ENCODE measurements at places on chromosomes 3 and 15. TPM values are rescaled to one million over a fixed set of nuclear protein-coding genes. Genes with fewer than 3 reads are reported as not detected.

GRCh38 chr15:31472636-31473384 lies 146.2 kb downstream of the KLF13 start:
- peak; percentile 51 for DNase-seq

The MME gene
- total RNA-seq: 1.4 TPM

GRCh38 chr3:141499284-141499683 lies 12.5 kb downstream of the RASA2 start:
- DNase-seq: no peak

- DNase-seq: no peak
Measured at GRCh38 chr3:34365231-34365630, 566.8 kb downstream of the PDCD6IP start.

The SLC27A2 gene
- 14.8 TPM for total RNA-seq

- no peak for DNase-seq
Measured at GRCh38 chr15:89323825-89324224, 10.8 kb downstream of the POLG start.

DNA sequence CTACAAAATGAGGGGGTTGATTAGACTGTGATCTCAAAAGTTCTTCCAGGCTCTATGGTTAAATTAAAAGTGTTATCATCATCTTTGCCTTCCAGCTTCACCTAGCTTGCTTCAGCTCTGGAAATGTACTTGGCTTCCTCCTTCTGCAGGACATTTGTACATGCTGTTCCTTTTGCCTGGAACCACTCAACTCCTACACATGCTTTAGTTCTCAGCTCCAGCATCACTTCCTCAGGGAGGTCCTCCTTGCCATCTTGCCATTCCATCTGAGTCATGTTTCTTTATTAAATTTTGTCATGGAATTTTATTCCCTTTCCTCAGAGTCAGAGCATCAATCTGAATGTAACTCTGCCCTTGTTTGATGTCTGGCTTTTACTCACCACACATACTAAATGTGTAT lies 158.6 kb upstream of the FEZF2 start:
- DNase-seq: no peak

GRCh38 chr15:70327856-70328678 lies 230.3 kb upstream of the TLE3 start:
- DNase-seq: peak; percentile 61

DNA sequence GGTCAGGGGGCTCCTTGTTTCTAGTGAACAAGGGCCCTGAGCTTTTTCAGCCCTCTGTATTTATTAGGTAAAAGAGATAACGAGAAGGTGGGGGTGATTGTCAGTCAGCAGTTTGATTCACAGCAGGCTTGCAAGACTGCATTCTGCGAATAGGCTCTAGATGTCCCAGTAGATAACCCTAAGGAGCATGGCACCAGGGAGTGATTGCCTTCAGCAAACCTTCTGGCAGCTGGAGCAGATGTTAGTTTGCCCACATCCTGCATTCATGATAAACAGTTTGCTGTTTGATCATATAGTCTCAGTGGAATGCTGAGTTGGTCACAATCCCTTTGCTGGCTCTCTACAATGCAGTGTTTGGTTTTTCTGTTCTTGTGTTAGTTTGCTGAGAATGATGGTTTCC lies 161.3 kb upstream of the GADL1 start:
- no peak for DNase-seq

GRCh38 chr15:83559310-83559966 lies 94.5 kb upstream of the ADAMTSL3 start:
- no peak for DNase-seq

GRCh38 chr3:192795021-192795420 lies 67.7 kb upstream of the FGF12 start:
- DNase-seq: no peak

GRCh38 chr3:186217820-186218164 lies 108.9 kb upstream of the ETV5 start:
- no peak for DNase-seq

DNA sequence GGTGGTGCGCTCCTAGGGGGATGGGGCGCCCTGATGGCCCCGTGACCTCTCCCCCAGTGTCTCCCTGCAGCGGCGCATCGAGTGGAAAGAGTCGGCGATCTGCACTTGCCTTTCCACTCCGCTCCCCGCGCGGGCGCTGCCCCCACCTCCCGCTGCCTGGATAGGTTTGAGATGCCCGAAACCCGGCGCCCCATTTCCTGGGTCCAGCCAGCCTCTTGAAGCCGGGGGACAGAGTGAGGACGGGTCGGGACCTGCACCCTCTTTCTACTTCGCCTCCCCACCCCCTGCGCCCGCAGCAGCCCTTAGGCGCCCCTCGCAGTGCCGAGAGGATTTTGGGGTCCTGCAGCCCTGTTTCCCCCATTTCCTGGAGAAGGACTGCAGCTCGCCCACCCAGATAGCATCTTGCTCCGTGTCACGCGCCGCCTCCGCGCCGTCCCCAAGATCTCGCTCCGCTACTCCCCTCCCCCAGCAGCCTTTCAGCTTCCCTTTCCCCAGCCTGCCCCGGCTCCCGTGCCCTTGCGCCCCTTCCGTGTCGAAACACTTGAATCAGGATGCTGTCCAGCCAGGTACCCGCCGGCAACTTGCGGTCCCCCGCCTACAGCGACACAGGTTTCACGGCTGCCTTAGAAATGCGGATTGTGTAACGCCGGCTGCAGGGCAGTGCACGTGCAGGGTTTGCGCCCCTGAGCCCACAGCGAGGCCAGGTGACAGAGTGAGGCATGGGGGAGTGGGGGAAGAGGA lies 519 bp downstream of the ABHD6 start:
- DNase-seq: peak; percentile 69

- DNase-seq: no peak
Measured at GRCh38 chr3:127090218-127091160, 102.4 kb upstream of the PRR23E start.

The PFN2 gene
- total RNA-seq: 49.9 TPM

DNA sequence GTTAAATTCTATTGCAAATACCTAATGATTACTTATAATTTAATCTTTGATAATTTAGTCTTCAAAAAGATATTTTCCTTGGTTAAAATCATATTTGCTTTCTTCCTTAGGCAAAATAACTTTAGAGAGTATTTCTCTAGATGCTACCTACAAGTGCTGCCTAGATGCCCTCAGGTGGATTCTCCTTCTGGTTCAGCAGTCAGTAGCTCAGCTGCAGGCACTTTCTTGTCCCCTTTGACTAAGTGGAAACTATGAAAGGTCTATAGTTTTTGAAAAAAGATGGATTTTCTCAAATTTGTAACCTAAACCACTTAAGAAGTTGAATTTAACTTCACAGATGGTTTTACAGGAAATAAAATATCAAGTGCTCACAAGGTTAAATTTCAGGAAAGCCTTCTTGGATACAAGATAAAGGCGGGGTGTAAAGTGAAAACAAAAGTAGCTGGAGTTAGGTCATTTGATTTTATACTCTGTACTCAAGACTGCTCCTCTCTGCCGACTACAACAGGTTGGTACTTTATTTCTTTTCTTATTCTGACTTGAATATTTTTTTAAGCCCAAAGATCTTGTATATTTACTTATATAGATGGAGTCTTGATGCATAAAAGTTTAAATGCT lies at the start of gene ACKR4:
TSS of gene ACKR4 (plus strand) at position 455 of the 618 bp plus-strand sequence. CDS start 3,128 bp downstream, outside the sequence.
- DNase-seq: no peak

- DNase-seq: no peak
Measured at GRCh38 chr3:180351601-180352000, 250.4 kb upstream of the TTC14 start.

DNA sequence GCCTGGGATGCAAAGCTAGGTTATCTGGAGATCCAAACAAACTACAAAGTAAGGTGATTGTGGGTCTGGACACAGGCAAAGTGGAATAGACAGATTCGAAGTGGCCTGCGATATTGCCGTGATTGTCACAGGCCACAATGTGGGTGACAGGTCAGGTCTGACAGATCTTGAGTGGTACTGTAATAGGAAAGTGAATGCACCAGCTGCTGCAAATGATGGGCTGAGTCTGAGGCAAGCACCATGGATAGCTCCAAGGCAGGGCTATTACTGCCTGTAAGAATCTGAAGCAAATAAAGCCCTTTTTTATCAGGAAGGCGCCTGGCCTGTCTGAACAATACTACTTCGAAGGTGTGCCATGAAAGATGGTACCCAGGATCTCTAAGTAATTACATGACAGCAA lies 10.0 kb downstream of the ARMC8 start:
- DNase-seq: peak; percentile 48

The GPR176 gene
- total RNA-seq: 0.32 TPM

DNA sequence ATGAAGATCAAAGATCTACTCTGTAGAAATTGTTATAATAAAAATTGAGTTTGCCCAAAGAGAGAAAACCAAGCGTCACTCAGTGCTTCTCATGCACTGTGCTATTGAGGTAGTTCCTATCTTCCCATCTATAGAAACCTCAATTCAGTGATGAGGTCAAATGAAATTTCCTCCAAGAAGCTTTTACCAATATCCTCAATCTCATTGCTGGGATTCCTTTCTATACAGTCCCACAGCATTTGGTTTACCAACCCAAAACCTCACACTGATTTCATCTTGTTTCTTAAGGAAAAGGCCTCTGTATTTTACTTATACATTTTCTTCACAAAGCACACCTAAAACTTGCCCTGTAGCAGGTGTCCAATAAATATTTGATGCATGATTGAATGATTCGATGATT lies 147.2 kb downstream of the ALCAM start:
- no peak for DNase-seq

The SLCO2A1 gene
- 72.2 TPM for total RNA-seq

GRCh38 chr3:66376568-66376967 lies 124.3 kb downstream of the LRIG1 start:
- peak; percentile 84 for DNase-seq

- DNase-seq: no peak
Measured at GRCh38 chr3:135915206-135915605, 50.3 kb upstream of the PPP2R3A start.

DNA sequence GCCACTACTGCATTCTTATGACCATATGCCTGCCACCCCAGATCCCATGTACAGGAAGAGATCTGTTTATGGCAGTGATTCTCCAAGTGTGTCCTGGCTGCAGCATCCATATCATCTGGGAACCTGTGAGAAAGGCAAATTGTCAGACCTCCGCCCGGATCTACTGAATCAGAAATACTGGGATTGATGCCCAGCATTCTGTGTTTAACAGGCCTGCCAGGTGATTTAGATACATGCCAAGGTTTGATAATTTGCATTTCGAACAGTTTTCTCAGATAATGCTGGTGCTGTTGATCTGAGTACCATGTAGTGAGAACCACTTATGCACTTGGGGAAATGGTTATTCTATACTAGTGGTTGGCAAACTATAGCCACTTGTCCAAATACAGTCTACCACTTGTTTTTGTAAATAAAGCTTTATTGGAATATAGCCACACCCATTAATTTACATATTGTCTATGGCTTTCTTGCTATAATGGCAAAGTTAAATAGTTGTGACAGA lies 165.4 kb downstream of the SSR3 start:
- DNase-seq: no peak

DNA sequence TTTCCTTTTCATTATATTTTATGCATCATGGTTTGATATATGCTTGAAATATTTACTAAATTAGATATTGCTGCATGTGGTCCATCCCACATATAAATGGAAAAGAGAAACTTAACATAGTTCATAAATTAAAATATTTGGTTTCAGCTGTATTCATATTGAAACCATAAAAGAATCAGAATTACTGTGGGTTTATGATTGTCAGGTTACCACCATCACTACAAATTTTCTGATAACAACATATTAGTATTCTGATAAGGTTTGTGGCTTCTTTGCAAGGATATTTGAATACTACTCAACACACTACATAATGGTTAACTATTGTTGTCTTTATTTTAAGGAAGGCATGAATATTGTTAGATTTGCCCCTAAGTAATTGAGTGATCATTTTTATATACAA lies 235.5 kb downstream of the UBE2E2 start:
- DNase-seq: no peak

DNA sequence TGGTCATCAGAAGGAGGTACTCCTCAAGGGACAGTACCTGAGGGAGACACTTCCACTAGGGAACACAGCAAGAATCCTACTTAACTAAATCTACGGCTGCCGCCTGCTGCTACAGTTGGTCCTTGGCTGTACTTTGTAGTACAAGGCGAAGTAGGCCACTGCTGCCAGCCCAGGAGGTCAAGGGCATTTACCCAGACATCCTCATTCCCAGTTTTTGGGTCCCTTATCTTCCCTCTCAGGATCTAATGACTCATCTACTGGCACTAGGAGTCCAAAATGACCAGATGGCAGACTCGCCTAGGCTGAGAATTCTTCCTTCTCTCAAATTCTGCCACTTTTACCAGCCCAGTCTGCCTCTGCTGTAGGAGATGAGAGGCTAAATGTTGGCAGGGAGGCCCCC lies 27.1 kb upstream of the LAMP3 start:
- no peak for DNase-seq

- DNase-seq: peak; percentile 62
Measured at GRCh38 chr15:74541494-74542165, 610 bp downstream of the ARID3B start.

DNA sequence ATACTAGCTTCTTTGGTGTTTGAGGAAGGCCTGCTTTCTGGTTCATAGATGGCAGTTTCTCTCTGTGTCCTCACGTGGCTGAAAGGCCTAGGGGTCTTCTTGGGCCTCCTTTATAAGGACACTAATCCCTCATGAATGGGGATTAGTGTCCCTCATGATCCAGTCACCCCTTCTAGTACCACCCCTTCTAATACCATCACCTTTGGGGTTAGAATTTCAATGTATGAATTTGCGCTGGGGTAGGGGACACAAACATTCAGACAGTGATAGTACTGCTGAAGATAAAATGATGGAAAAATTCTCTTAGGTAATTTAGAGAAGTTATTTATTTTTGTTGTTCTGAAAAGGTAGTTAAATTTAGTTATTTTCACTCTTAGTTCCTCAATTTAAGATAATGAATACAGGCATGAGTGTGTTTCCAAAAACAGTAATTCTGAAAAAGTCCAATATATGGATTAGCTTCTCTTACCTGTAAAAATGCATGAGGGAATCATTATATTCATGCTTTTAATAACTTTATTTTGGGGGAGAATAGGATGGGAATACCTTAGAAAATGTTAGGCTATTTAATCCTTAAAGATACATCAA lies 103.6 kb downstream of the FNDC3B start:
- DNase-seq: no peak

The ANKDD1A gene
- total RNA-seq: 1.4 TPM

DNA sequence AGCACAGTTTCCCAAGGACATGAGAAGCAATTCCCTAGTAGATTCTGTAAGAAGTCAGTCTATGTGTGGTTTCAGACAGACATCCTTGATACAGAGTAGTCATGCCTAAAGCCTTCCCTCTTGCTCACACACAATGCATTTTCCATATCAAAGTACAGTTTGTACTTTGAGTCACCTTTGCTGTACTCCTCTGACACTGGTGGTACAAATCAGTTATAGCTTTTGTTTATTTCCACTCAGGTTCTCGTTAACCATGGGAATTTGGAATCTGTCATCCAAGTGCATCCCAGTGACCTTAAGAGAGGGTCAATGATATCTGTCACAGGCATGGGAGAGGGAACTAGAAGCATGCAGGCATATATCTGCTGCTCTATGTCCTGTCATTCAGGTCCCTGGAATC lies 3.6 kb upstream of the GNB4 start:
- DNase-seq: no peak

- no peak for DNase-seq
Measured at GRCh38 chr3:161264852-161265251, 43.7 kb downstream of the NMD3 start.

The ZBED2 gene
- not detected for total RNA-seq
